CD4-positive, CD25-positive, alpha-beta regulatory T cell (primary cell): ENCODE measurements at places on chromosomes 5 and 9. TPM values are rescaled to one million over a fixed set of nuclear protein-coding genes. Genes with fewer than 3 reads are reported as not detected.

DNA sequence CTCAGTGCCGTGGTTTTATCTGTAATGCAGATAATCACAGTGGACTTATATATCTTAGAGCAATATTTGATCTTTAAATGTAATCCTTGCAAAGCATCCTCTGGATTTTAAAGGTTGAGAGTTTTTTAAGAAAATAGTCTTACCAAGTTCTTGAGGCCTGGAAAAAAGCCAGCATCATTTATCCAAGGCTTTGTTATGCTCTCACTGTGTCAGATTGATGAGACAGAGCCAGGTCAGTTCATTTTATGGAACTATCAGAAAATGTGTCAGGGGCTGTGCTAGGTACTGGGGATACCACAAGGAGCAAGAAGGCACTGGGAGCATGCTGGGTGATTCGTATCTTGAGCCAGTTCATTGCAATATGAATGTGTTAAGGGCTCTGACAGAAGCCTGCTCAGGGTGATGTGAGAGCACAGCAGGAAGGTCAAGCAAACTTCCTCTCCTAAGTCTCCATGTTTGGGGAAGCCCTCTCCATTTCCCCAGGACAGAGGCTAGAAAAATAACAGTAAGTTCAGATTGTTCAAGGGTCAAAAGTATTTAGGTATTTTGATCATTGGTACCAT is 19.7 kb downstream of the C7 start:
- DNase-seq: no peak

- DNase-seq: no peak
Measured at GRCh38 chr5:172713809-172714490, 57.0 kb downstream of the DUSP1 start.

DNA sequence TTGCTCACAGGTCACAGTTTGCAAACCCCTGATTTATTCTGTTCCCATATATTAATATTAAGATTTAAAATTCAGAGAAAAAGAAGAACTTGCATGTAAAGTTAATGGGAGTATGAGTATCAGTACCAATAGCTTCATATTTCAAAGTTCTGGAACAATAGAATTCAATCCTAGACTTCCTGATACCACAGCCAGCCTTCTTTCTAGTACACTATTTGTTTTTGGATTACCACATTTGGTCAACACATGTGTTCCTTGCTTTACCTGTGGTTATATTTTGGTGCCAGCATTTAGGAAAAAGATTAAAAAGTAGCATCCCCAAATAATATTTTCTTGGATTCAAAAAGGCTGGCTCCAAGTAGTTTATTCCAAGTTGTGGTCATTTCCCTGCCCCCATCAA is 49.5 kb downstream of the SPINK5 start:
- DNase-seq: no peak

- no peak for DNase-seq
Measured at GRCh38 chr5:108101130-108101529, 280.8 kb downstream of the FBXL17 start.

The PNPLA7 gene
- total RNA-seq: 12.4 TPM

DNA sequence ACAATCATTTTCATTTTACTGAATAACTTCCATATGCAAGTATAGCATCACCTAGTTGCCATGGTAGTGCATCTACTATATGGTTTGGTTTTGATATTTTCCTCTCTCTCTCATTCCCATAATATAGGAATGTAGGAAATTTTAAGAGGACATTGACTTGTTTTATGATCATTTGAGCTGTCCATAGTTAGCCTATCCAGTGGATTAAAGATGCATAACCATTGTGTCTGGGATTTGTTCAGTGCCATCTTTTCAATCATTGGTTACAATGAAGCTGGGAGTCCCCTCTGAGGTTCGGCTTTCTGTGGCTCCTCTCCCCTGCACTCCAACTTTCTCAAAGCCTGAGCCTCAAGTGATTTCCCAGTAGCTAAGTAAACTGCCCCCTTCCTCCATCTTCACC is 458.5 kb downstream of the RAB3C start:
- DNase-seq: no peak

The CNTNAP3B gene
- total RNA-seq: not detected

GRCh38 chr5:118592229-118593002 is 395.9 kb downstream of the DTWD2 start:
- no peak for DNase-seq

The SKP2 gene
- total RNA-seq: 21.1 TPM

The OMD gene
- total RNA-seq: not detected

The PRDM12 gene
- not detected for total RNA-seq

GRCh38 chr9:136329211-136329627 is 1.9 kb downstream of the GPSM1 start:
- DNase-seq: no peak

DNA sequence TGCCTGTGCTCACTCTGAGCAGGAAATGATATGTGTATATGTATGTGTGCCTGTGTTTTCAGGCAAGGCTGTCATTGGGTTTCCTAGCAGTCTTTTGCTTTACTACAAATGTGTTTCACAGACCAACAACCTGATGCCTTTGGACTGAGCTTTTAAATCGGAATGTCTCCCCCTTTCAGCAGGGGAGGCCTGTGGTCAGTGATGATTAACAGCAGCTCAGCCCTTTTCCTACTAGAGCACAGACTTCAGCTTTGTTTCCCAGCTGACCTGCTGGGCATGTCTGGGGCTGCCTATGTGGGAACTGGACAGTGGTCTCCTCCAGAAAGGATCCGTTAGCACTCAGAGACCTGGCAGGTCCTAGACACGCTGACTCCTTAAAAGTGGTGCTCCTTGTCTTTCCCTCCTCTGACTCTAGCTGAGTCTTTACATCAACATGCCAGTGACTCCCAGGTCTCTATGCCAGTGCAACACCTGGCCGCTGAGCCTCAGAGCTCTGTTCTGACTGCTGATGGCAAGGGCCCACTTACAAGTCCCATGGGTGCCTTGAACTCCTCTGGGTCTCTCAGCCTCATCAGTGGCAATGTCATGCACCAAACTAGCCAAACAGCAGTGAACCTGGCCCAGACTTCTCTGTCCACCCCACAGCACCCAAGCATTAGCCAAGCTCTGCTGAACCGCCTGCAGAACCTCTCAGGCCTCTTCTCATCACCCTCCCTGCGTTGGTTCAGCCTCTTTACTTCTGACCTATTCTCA is 7.7 kb downstream of the MACROH2A1 start:
- DNase-seq: no peak

- no peak for DNase-seq
Measured at GRCh38 chr9:22039258-22039657, 30.2 kb upstream of the CDKN2B start.
